NCI-H1436 (cell line): ENCODE measurements at places on chromosomes 6 and 20.

GRCh38 chr6:49847673-49848072 is 18.7 kb downstream of the CRISP1 start:
- no peak for DNase-seq

GRCh38 chr20:62846166-62846890 is 15.3 kb downstream of the TCFL5 start:
- DNase-seq = no peak

DNA sequence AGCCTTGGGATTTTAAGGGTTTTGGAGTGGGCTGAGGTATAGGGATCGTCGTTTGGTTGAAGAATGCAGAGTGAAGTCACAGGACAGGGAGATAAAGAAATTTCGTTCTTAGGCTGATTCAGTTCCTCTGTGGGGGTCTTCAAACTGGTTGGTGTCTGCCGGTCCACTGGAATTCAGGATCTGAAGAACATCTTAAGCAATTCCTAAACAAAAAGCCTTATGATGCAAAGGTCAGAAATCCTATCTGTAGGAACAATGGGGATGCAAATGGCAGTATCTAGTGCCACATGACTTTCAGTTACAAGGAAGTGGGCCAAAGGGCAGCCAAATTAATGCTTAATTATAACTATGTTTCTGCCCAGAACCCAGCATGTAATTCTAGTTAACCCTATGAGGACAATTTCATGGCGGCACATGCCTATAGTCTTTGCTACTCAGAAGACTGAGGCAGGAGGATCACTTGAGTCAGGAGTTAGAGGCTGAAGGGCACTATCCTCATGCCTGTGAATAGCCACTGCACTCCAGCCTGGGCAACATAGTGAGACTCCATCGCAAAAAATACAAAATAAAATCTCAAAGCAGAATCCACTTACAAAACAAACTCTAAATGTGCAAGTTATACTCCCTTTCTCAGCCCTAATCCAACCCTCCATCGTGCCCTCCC is 4.6 kb upstream of the SLC2A10 start:
- no peak for DNase-seq

- DNase-seq = no peak
Measured at GRCh38 chr6:108673153-108673552, 112.4 kb downstream of the FOXO3 start.

DNA sequence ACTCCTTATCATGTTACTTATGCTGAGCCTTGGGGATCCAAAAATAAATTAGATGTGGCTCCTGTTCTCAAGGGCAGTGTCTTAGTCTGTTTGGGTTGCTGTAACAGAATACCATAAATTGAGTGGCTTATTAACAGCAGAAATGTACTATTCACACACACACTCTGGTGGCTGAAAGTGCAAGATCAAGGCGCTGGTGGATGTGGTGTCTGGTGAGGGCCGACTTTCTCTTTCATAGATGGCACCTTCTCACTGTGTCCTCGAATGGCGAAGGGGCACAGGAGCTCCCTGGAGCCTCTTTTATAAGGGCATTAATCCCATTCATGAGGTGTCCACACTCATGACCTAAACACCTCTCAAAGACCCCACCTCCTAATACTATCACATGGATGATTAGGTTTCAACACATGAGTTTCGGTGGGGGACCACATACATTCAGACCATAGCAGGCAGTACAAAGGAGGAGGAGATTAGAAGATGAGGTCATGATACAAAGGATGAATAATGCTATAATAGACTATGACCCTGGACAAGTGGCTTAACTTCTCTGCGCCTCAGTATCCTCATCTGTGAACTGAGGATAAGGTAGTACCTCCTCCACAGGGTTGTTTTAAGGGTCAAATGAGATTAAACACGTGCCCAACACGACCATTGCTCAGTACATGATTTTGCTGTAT is 34.1 kb downstream of the RPP40 start:
- no peak for DNase-seq

- no peak for DNase-seq
Measured at GRCh38 chr6:97304701-97305100, 21.7 kb upstream of the MMS22L start.

- no peak for DNase-seq
Measured at GRCh38 chr6:35678814-35679213, 9.9 kb downstream of the FKBP5 start.

DNA sequence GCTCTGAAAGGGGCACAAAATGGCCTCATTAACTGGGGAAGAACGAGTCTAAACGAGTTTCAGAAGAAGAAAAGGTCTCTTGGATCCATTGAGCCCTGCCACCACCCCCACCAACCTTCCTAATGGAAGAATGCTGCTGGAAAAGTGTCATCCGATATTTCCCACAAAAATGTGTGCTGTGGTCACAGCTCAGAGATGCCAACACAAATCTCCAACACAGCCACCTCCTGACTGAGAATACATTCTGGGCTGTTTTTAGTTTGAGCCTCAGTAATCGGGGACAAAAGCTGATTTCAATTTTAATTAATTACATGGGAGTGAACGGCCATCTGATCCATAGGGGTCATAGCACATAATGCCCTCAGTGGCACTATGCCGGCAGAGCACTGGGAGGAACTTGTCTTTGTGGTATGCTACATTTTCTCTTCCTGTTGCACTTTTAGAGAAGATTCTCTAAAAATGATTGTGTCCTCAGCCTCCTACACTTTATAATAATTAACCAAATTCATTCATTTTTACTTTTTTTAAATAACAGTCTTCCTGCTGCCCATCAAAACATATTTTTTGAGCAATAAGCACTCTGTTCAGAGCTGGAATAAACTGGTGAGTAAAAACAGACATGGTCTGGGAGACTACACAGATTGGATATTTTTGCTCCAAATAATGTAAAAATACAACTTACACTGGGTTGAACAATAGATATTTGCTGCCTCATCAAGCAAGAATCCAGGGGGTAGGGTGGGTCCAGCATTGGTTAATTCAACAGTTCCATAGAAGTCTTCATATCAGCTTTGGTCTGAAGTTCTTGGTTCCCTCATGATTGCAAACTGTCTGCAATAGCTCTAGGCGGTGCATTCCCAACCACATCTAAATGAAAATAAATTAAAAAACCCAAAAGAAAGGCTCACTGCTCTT is 143.6 kb upstream of the TMEM170B start:
- DNase-seq = no peak

GRCh38 chr6:167047554-167047953 is 48.4 kb downstream of the CEP43 start:
- DNase-seq = no peak
